ENCODE measurements at places on chromosomes 12 and 14.

- DNase-seq: no peak
Observed at GRCh38 chr12:24138041-24138440, 188.6 kb upstream of the SOX5 start.

- DNase-seq: no peak
Observed at GRCh38 chr12:75578546-75578945, 67.1 kb upstream of the KRR1 start.

- DNase-seq: no peak
Observed at GRCh38 chr12:517538-517937, 57.8 kb downstream of the B4GALNT3 start.

GRCh38 chr14:23373041-23373440, 432 bp downstream of the IL25 start:
- no peak for DNase-seq

DNA sequence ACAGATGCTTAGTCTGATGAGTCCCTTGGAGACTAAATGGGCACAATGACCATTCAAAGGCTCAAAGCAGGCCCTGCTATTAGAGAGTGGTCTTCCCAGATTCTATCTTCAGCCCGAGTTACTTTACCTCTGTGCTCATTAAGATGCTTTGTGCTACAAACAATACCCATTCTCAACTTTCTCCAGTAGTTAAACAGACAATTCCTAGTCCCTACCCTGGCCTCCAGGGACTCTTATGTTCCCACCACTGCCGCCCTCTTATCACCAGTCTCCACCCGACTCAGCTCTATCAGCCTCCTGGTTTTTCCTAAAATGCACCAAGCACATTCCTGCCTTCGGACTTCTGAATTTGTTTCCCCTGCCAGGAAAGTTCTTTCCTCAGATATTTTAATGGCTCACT, 25.6 kb upstream of the GPHB5 start:
- no peak for DNase-seq

DNA sequence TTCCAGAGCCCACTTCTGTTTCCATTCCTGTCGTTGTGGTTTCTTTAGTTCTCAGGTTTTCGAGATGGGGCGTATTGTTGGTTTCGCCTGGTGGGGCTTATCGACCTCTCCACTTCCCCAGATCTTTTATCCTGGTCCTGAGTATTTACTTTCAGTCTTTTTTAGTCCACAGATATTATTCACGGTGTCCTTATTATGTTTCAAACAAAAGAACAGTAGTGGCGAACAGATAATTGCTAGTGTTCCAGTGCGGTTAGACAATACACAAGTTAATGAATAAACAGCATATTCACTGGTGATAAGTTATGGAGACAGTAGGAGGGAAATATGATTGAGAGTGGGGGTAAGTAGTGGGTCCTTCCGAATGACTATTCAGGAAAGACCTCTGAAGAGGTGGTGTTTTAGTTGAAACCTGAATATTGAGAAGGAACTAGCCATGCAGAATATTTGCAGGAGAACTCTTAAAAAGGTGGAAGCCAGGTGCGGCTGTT, 668 bp downstream of the TMEM260 start:
- DNase-seq: no peak
